ENCODE measurements at places on chromosomes 13 and 19.

DNA sequence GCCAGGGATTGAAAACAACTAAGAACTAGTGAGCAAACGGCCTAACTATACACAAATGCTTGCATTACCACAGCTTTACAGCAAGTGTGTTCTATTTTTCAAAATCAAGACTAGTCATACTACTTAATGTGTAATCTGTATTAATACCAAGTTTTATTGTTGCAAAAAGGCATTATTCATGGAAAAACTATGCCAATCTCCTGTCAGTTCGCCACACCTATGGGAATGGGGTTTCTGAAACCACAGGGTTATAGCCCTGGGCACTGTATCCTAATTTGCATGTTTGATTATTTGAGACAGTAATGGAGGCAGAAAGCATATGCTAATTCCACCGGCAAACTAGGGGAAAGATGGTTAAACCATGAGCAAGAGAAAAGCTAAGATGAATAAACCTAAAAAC is 14.3 kb downstream of the GAS6 start:
- peak; percentile 58 for DNase-seq

DNA sequence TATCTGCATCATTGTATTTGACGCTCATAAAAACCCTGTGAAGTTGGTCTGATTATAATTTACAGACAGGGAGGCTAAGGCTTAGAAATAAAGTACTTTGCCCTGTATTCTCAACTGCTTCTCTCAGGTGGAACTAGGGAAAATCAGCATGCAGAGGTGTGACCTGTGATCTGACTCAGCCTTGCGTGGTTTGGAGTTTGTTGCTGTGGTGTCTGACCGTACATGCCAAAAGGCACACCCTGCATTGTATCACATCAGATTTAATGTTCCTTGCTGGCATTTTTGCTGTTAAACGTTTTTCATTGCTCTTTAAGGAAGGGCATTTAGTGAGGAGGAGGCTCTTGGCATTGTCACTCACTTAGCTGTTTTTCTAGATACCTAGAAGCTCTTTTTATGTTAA is 58.8 kb upstream of the C1QTNF9B start:
- DNase-seq, result peak; percentile 34

DNA sequence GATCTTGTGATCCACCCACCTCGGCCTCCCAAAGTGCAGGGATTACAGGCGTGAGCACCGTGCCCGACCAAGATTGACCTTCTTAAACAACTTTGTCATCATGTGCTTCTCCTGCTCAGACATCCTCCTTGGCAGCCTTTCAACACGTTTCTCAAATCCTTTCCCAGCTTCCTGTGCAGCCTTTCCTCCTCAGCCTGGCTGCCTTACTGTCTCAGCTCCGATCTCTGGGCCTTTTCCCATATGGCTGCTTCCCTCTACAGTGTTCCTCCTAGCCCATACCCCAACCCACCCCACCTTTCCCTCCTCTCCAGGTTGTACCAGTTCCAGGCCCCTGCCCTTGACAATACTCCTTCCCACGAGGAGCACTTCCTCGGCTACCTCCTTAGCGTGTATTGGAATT is 7.2 kb downstream of the PHF11 start:
- peak; percentile 53 for DNase-seq

DNA sequence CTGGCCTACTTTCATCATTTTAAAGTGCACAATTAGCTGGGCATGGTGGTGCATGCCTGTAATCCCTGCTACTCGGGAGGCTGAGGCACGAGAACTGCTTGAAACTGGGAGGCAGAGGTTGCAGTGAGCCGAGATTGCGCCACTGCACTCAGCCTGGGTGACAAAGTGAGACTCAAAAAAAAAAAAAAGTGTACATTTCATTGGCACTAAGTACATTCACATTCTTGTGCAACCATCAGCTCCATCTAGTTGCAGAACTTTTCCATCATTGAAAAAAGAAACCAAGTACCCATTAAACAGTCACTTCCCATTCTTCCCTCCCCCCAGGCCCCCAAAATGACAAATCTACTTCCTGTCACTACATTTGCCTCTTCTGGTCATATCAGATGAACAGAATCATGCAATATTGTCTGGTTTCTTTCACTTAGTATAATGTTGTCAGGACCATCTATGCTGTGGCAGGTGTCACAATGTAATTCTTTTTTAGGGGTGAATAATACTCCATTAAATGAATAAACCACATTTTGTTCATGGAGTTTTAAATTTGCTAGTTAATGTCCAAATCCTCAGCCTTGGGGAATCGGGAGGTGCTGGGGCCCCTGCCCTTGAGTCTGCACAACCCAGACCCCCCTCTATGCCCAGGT is 7.4 kb upstream of the SIGLEC11 start:
- no peak for DNase-seq

DNA sequence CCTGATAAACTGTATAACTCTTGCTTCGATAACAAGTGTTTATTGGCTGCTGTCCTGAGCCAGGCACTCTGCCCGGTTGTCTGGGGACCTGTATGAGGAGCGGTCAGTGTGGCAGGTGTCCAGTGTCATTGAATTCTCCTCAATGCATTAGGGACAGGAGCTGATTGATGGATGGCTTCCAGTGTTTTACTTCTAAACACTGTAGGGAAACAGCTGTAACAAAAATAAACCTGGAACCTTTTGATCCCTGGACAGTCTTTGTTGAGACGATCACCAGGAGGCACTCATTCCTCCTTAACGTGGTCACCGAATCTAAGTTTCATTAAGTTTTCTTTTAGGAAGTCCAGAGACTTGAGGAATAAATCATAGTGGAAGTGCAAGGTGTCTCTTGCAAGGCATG is 17.9 kb downstream of the UBAC2 start:
- no peak for DNase-seq

- DNase-seq, result no peak
Measured at GRCh38 chr13:30443957-30444404, 21.7 kb downstream of the UBE2L5 start.

DNA sequence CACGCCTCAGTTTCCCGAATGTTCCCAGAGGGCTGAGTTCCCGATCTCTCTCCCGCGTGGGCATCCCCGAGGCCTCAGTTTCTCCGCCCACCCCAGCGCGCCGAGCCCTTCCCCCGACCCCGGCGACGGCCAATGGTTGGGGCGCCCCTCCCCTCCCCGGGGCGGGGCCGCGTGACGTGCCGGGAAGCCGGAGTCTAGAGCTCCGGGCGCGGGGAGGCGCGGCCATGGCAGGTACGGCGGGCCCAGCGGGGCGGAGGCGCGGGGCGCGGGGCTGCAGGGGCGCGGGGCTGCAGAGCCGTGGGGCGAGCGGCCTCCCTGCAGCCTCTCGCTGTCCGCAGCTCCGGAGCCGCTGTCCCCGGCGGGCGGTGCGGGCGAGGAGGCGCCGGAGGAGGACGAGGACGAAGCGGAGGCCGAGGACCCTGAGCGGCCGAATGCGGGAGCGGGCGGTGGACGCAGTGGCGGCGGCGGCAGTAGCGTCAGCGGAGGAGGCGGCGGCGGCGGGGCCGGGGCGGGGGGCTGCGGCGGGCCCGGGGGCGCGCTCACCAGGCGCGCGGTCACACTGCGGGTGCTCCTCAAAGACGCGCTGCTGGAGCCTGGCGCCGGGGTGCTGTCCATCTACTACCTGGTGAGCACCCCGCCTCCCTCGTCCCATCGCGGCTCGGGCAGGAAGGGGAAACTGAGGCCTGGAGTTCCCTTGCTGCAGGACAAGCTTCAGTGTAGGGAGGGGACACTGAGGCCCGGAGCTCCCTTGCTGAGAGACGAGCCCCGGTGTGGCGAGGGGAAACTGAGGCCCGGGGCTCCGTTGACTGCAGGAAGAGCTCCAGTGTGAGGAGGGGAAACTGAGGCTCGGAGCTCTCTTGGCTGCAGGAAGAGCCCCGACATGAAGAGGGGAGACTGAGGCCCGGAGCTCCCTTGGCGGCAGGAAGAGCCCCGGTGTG is at the start of gene MPND:
MPND (plus strand) TSS at position 193 of the 938 bp plus-strand sequence; CDS start at position 225, 32 bp downstream.
- DNase-seq, result peak; percentile 83

- no peak for DNase-seq
Measured at GRCh38 chr19:47601180-47601904, 7.6 kb upstream of the BICRA start.

DNA sequence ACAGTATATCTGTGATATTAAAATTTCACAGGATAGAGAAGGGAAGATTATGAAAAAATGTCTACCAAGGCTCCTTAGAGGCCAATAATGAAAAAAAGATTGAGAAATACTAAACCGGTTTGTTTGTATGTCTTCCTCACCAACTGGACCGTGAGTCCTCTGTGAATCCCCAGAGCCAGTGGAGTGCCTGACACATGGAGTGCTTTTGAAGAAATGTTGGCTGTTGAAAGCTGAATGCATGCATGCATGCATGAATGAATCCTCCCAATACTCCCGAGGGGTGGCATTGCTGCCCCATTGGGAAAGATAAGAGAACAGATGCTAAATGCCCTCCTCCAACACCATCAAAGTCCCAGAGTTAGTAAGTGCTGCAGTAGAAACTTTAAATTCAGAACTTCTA is 152.7 kb upstream of the SERP2 start:
- DNase-seq, result no peak

DNA sequence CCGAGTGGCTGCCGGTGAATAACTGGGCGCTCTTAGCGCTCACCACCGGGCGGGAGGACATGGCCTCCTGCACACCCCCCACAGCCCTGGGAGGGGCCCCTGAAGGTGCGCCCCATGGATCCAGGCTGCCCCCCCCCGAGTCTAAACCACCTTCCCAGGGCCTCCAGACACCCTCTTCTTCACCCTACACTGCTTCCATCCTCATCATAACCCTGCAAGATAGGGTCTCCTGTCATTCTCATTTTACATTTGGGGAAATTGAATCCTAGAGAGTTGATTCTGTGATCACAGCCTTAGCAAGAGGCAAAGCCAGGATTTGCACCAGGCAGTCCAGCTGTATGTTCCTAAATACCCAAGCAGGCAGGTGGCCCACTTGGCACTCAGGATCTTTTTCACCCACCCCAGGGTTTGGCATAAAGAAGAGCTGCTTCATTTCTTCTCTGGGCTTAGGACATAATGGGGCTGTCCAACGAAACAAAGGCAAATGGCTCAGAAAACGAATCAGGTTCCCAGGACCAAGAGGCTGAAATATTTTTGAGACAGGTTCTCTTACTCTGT is 110.8 kb downstream of the PTPRS start:
- DNase-seq, result no peak

DNA sequence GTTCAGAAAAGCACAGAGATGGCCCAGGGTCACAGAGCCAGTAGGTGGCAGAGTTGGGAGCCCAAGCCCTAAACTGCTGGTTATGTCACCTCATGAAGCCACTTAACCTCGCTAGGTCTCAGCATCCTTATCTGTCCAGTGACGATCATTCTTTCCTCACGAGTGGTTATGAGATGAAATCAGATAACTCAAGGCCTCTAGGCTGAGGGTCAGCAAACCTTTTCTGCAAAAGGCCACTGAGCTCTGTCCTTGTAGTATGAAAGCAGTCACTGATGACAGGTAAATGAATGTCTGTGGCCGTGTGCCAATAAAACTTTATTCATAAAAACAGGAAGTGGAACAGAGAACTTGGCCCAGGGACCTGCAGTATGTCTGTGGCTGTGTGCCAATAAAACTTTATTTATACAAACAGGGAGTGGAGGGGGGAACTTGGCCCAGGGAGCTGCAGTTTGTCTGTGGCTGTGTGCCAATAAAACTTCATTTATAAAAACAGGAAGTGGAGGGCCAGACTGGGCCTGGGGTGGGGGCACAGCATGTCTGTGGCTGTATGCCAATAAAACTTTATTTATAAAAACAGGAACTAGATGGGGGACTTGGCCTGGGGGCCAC is 71.2 kb downstream of the GNG7 start:
- DNase-seq, result peak; percentile 21

GRCh38 chr13:30868799-30869470 is 37.1 kb upstream of the MEDAG start:
- DNase-seq, result peak; percentile 34

- DNase-seq, result no peak
Measured at GRCh38 chr13:57878291-57878690, 246.7 kb downstream of the PCDH17 start.

GRCh38 chr13:33115274-33115673 is 99.1 kb downstream of the KL start:
- no peak for DNase-seq

GRCh38 chr19:20926796-20927195 is 3.7 kb downstream of the ZNF85 start:
- DNase-seq, result peak; percentile 4

DNA sequence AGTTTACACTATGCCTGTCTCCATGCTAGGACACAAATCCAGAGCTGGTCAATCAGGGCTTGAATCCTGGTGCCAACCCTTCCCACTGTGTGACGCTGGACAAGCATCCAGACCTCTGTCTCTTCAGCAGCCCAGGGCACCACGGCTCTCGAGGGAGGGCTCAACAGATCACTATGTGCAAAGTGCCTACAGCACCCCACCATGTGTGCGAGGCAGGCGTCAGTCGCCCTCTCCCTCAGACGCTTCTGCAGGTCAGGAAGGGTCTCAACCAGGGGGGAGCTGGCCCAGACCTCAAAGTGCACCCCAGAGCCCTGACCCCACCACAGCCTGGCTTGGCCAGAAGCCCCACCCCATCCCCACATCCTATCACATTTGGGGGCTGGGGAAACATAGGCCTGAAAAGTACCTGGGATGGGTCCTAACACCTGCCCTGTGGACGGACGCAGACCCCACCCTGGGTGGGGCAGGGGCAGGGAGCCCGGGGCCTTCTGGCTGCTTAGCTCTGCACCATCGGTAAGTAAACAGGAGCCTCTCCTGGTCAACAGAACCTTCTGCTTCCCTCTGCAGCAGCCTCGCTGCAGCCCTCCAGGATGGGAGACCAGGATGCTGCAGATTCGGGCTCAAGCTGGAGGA is 2.9 kb upstream of the C2CD4C start:
- DNase-seq, result no peak

GRCh38 chr13:23987331-23987894 is 90.1 kb upstream of the C1QTNF9B start:
- DNase-seq, result peak; percentile 72

DNA sequence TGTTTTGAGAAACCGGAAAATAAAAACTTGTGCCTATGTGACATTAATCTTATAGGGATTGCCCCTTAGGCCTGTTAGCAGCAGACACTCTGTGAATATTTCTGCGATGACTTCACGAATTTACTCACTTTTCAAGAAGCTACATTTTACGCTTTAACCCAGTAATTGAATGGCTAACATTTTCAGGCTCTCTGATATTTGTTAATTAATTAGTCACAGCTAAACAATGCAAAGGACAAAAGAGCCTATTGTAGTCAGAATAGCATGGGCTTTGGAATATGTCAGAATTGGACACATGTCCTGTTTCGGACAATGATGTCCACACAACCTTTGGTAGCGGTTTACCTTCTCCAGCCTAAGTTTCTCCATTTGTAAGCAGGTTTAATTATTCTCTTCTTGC is 506.6 kb downstream of the EFNB2 start:
- DNase-seq, result peak; percentile 74

All from EH (cell line).